DMS 273 treated with DMSO at 0.1 percent for 48 hours (cell line): ENCODE measurements at places on chromosomes 1 and 21.

- DNase-seq, result no peak
These were observed 114.7 kb downstream of the PBX1 start for GRCh38 chr1:164673584-164674214.

DNA sequence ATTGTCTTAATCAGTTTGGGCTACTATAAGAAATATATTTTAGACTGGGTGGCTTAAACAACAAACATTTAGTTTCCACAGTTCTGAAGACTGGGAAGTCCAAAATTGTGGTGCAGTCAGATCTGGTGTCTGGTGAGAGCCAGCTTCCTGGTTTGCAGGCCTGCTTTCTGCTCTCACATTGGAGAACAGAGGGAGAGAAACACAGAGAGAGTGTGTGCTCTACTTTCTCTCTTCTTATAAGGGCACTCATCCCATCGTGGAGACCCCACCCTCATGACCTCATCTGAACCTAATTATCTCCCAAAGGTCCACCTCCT lies 4.1 kb downstream of the LEPR start:
- no peak for DNase-seq

- peak; percentile 27 for DNase-seq
These were observed 68.0 kb downstream of the LRRN2 start for GRCh38 chr1:204617256-204618147.

- peak; percentile 81 for DNase-seq
These were observed 99.0 kb upstream of the C1orf105 start for GRCh38 chr1:172321451-172321850.

GRCh38 chr1:206422525-206422924 lies 47.8 kb upstream of the IKBKE start:
- DNase-seq, result no peak

- no peak for DNase-seq
These were observed 62.5 kb downstream of the IL23R start for GRCh38 chr1:67228791-67229190.

DNA sequence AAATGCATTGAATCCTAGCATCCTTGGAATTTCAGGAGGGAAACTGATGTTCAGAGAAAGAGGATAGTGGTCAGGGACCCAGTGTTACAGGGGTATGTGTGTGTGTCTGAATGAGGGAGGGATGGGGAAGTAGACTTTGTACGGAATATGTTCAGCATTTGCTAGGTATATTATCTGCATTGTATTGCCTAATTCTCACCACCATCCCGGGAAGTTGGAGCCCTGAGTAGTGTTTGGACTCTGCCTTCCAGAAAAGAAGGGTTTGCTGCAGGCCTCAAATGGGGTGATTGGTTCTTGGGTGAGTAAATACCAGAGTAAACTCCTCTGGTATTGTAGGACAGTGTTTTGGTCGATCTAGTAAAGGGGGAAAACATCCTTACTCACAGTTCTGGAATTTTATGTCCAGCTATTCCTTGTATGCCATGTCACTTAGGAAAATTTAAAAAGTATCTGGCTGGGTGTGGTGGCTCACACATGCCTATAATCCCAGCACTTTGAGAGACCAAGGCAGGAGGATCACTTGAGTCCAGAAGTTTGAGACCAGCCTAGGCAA lies 7.1 kb upstream of the ZNF496 start:
- DNase-seq, result no peak

- DNase-seq, result no peak
These were observed 39.7 kb downstream of the NUP210L start for GRCh38 chr1:154115180-154115579.

DNA sequence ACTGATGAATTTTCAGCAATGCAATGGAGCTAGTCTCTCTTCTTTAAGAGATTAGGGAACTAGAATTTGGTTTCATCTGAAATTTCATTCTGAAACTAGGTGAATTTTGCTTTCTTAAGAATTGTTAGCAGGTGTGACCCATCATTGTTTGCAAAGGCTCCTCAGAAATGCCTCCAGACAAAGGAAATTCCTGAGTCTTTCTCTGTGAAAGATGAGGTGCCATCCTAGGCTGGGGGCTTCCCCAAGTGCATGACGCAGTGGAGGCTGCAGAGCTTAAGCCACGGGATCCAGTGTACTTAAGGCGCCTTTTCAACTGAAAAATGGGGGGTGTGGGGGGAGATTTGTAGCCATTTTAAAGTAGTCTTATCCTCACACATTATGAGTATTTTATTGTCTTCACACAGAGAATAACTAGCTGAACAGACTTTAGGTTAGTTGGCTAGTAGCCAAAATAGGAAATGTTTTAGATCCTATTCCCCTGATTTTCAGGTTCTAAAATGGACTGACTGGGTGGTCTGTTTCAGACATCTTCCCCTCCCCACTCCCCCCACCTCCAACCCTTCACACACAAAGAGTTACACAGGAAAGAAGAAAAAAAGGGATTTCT lies 202.0 kb downstream of the NFIA start:
- DNase-seq, result no peak
